ENCODE measurements at places on chromosomes 7 and 10.

GRCh38 chr7:12638851-12639456, 48.5 kb upstream of the ARL4A start:
- peak; percentile 51 for DNase-seq

GRCh38 chr7:28708033-28708951, 249.8 kb downstream of the TRIL start:
- no peak for DNase-seq

- DNase-seq: no peak
Observed at GRCh38 chr7:6169805-6170520, 102.5 kb downstream of the CYTH3 start.

DNA sequence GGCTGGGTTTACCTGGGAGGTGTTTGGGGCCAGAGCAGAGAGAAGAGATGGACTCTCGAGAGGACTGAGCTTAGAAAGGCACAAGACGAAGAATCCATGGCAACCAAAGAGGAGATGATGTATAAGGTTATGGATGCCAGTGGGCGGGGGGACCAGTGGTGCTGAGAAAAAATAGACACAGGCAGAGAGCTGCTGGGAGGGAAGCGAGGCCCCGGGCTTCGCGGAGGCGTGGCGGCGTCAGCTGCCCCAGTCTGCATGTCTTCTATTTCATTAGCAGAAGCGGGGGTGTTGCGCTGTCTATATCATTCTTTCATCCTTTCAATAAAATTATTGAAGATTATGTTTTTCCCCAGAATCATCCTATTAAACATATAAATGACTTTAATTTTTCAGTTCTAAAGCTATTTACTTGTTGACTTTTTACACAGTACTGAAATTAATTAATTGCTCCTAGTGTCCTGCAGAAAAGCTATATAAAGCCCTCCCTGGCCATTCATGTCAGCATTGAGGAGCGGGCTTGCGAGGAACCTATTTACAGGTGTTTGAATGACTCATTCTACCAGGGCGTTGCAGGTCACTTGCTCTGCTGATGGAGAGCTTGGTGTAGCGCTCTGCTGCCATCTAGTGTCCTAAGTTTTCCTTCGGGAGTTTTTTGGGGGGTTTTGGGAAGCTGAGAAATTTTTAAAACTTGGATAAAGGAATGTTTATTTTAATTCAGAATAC, 42.9 kb upstream of the BHLHA15 start:
- DNase-seq: peak; percentile 72

DNA sequence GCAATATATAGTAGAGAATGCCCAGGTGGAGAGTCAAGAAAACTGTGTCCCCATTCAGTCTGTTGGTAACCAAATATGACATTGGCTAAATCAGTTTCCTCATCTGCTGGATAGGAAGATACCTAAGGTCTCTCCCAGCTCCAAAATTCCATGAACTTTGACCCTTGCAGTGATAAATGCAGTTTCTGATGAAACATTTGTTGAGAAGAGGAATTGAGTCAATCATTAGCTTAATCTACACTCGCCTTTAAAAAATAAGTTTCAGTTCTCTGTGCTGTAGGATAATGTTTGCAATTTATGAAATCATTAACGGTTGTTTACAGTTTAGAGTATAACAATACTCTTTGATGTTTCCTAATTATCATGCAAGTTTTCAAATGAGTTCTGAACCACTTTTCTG, 38.0 kb upstream of the SLC25A13 start:
- DNase-seq: no peak

- DNase-seq: peak; percentile 25
Observed at GRCh38 chr10:43202224-43202656, 64.0 kb downstream of the CSGALNACT2 start.

DNA sequence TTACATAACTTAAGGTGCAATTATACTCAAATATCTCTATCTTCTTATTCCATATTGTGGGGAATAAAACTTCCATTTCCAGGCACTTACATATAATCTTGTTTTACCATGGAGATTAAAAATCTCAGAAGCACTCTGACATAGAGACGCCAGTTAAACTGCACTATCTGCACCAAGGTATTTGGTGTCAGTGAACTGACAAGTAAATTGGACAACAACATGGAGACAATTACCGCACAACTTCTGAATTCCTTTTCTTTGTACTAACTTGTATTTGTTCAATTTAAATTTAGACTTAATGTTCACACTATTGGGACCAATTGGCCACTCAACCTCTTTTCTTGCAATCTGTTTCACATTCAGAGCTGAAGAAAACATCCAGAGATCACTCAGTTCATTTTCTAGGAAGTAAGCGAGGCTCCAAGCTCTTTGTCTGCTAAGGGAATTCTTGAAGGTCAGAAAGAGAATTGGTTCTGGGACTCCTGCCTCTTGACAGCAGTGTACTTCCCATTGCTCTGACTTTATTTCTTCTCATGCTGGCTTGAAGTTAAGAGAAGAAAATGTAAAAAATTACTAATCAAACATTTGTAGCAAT, 184.7 kb downstream of the CHCHD3 start:
- DNase-seq: no peak

Data from inflammatory macrophage treated with lipopolysaccharide for 1 hour (primary cell).